ENCODE measurements at places on chromosomes 3 and 15. TPM values are rescaled to one million over a fixed set of nuclear protein-coding genes. Genes with fewer than 3 reads are reported as not detected.

Gene C15orf40
- total RNA-seq: 10.2 TPM

Gene ITIH1
- not detected for total RNA-seq

DNA sequence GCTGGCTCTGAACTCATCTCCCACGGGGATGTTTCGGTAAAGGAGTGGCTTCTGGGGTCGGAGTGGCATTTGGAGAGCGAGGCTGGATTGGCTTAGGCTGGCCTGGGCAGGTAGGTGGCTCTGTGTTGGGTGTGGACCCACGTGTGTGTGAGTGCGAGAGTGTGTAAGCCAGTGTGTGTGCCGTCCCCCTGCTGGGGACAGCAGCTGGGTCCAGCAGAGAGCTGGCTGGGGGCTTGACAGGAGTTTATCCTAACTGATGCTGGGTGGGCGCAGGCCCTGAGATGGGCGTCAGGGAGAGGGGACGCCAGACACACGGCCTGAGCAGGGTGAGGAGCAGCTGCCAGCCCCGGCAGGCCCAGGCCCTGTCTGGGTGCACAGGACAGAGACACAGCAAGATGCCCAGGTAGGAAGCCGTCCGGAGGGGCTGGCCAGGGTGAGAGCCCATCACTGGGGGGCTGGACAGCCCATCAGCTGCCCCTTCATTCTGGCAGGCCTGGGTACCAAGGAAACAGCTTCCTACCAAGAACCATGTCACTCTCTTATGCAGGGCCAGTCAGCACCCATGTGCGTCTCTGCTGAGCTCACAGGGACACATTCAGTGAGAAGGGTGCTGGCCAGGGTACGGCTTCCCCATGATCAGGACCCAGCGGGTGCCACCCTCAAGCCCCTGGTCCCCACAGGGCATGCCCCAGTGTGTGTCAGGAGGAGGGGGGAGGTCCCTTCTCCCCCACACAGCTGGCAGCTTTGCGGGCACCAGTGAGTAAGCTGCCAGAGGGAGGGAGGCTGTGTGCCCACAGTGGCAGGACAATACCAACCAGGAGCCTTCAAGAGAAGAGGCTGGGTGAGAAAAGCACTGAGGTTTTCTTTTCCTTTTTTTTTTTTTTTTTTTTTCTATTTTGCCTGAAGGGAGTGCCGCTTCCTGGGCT, 1.1 kb downstream of the PAK6 start:
- no peak overlapping the region for H3K27ac ChIP-seq
- peaks cover 10% of the 10 kb centered on the region for H3K4me1 ChIP-seq
- DNase-seq: no peak
- H3K4me3 ChIP-seq: no peak overlapping the region
- H3K36me3 ChIP-seq: no peaks in the 10 kb centered on the region
- no peaks in the 10 kb centered on the region for H3K27me3 ChIP-seq

- DNase-seq: no peak
- H3K27ac ChIP-seq: no peak overlapping the region
- H3K4me3 ChIP-seq: no peak overlapping the region
- H3K4me1 ChIP-seq: peaks cover 14% of the 10 kb centered on the region
These were observed 34.0 kb upstream of the LEKR1 start for GRCh38 chr3:156792114-156792513.

All from thoracic aorta (tissue), 2 donors.